ENCODE measurements at places on chromosomes 1 and 21.

GRCh38 chr1:112506731-112507130, 2.0 kb upstream of the WNT2B start:
- no peak for DNase-seq

DNA sequence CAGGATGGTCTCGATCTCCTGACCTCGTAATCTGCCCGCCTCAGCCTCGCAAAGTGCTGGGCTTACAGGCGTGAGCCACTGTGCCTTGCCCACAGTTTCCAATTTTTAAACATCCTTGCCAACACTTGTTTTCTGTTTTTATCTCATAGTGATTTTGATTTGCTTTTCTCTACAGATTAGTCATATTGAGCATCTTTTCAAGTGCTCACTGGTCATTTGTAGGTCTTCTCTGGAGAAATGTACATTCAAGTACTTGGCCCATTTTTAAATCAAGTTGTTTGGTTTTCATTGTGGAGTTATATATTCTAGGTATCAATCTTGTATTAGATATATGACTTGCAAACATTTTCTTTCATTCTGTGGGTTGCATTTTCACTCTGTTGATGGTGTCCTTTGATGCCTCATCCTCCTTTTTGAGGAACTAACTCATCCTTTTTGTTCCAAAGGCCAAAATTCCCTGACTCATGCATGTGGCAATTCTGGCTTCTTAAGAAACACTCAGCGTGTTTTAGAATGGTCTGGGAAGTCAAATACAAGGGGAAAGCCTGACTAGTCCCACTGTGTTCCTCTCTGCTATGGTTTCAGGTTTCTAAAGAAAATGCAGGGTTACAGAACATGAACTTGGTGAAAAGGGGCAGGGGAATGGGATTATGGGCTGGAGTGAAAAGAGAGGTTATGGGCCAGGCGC, 37.3 kb downstream of the PTAFR start:
- no peak for DNase-seq

DNA sequence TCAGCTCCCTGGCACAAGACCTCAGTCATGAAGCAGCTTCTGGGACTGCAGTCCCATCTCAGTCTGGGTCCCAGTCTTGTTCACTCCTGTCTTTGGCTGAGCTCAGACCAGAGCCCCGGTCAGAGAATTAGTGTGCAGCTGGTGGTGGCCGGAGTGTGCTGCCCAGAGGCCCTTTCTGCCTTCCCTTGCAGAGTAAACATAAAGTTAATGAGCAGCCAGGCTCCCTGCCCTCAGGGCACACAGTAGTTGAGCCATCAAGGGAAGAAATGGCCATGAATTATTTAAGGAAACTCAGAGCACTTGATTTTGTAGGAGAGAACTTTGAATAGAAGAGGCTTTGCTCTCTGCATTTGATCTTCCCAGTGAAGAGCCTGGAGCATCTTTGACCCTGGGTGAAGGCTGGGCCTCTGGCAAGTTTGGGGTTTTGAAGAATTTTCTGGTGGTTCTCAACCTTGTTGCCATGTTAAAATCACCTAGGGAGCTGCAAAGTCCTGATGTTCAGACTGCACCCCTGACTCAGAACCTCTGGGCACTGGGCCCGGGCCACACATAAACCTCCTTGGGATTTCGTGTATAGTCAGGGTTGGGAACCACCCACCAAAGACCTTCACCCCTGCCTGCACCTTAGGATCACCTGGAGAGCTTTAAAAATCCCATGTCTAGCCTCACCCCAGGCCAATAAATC, 26.4 kb upstream of the SELENON start:
- no peak for DNase-seq

- DNase-seq, result no peak
These were observed 69.1 kb downstream of the DYRK1A start for GRCh38 chr21:37435711-37436110.

DNA sequence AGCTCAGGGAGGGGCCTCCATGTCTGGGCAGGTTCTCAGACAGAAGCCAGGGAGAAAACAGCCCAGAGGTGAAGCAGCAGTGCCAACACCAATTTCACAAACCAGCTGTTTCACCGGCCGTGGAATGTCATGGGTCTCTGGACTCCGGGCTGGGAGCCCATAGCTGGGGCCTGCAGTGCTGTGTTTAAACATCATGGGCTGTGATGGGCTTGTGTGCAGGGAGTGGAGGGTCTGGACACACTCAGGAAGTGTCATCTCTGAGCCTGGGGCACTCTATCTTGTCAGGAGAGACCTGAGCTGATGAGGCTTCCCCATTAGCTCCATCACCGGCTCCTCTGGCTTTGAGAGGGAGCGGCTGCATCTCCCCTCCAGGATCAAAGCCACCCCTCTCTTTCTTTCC, 173.6 kb upstream of the IGSF21 start:
- no peak for DNase-seq

DNA sequence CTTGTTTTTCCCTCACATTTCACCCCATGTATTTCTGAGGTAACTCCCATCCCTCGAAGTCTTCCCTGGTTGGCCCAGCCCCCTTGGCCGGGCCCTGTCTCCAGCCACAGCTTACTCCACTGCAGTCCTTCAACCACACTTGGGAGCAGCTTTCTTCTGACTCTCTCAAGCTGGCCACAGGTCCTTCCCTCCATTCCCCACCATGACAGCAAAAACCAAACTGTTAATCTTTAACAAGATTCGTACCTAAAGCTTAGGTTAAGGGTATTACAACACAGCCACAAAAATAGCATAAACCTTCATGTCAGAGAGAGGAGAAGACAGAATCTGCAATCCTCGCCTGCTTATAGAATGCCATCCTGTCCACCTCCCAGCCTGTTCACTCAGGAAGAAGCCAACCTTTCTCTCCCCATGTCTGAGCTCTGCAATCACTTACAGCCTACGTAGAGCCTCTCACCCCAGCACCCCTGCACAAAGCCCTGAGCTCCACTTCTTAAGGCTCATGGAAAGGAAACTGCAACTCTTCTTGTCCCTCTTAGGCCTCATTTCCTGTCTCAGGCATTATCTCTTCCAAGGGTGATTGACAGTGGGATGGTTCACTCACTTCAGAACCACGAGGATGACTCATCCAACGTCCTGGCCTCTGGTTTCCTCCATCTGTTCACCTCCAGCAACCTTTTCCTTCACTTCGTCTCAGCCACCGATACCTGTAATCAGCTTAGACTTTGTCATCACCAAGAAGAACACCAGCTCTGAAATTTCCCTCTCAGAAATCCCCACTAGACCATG, 72.8 kb downstream of the CD2 start:
- peak; percentile 74 for DNase-seq

DNA sequence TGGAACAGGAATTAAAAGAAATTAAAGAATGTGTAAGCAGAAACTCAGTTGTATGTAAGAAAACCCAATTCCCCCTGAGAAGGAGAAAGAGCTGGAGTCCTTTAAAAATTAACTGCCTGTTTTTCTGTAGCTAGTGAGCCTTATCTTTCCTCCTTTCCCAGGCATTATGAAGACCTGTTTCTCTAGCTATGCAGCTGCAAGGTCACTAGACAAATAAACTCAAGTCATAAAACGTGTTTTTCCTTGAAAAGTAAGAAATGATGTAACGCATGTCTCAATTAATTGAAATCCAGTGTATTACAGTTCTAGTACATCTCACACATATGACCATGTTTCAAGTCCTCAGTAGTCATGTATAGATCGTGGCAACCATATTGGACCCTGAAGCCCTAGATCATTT, 5.3 kb downstream of the S100A12 start:
- DNase-seq, result no peak

DNA sequence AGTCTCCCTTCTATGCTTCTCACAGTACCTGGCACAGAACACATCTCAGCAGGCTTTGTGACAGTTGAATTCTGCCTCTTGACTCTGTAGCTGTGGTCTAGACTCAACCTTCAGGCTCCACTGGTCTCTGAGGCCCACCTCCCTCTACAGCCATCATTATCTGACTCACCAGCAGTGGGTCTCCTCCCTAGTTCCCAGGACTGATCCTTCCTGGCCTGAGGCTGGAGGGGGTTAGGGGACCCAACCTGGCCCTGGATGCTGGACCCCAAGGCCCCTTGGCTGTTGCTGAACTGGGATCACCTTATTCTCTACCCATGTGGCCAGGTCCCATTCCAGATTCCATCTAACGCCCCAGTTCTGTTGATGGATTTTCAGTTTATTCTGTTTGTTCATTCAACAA, 43.1 kb upstream of the FOXO6 start:
- no peak for DNase-seq

GRCh38 chr21:37459575-37459974, 93.0 kb downstream of the DYRK1A start:
- DNase-seq, result no peak

GRCh38 chr1:3453891-3454810, at the start of gene ARHGEF16:
Gene ARHGEF16 (plus strand): TSS chr1:3454665. CDS start chr1:3463085, 8,420 bp downstream.
- peak; percentile 31 for DNase-seq

- no peak for DNase-seq
These were observed 40.3 kb downstream of the KIF1B start for GRCh38 chr1:10250663-10251062.

- no peak for DNase-seq
These were observed 3.2 kb downstream of the SLC25A33 start for GRCh38 chr1:9542430-9542829.

GRCh38 chr1:161068306-161069234, 1.1 kb downstream of the ARHGAP30 start:
- peak; percentile 68 for DNase-seq

GRCh38 chr1:45769261-45769932, 18.9 kb upstream of the IPP start:
- no peak for DNase-seq

GRCh38 chr1:51565009-51565408, 45.9 kb upstream of the EPS15 start:
- DNase-seq, result no peak

GRCh38 chr1:105632342-105633196, 1423.9 kb upstream of the PRMT6 start:
- no peak for DNase-seq

DNA sequence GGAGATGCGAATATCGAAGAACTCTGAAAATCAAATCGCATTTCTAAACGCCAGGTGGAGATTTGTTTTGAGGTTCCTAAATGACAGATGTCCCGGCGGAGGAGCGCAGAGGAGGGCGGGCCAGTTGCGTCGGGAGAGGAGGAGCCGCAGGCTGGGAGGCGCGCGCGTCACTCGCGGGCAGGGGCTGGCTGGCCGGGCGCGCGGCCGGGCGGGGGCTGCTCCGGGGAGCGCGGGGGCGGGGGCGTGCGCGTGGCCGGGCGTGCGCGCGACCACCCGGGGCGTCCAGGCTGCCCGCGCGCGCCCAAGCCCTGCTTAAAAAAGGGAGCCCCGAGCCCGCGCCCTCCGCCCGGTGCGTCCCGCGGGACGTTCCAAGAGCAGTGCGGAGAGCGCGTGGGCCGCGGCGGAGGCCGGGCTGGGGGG, 47.3 kb downstream of the H3-3A start:
- DNase-seq, result peak; percentile 80

GRCh38 chr1:98387701-98388100, 273.8 kb upstream of the SNX7 start:
- DNase-seq, result no peak
